ENCODE measurements at places on chromosomes 7 and 10.

DNA sequence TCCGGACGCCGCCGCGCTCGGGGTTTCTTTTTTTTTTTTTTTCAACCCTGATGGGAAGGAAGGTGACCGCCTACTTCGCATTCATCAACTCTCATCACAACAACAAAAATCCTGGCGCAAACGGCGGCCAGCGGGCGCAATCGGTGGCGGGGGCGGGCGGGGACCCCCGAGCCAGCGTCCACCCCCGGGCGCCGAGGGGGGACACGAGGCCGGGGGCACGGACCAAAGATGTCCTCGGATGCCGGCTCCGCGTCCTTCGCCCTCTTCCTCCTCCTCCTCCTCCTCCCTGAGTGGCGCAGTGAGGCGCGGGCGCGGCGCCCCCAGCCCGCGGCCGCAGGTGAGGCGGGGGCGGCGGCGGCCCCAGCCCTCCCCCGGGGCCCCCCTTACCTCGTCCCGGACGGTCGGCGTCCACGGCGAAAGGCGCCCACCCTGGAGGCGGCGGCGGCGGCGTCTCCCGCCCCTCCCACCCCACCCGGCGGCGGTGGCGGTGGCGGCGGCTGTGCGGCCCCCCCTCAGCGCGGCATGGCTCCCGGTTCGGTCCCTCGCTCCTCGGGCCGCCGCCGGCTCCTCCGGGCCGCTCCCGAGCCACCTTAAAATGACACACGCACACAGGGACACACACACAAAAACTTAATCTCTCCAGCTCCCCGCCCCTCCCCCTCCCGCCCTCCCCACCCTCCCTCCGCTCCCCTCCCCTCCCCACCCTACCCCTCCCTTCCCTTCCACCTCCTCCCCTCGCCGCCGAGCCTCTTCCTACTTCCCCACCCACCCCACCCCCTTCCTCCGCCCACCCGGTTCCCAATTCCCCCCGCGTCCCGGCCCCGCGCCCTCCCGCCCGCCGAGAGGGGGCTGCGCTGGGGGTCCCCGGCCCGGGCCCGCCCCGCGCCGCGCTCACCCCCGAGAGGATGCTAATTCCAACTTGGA is at the start of gene CTBP2:
Gene CTBP2, minus strand, starts transcription at position 632 of the 924 bp plus-strand sequence.
- no peak for DNase-seq

DNA sequence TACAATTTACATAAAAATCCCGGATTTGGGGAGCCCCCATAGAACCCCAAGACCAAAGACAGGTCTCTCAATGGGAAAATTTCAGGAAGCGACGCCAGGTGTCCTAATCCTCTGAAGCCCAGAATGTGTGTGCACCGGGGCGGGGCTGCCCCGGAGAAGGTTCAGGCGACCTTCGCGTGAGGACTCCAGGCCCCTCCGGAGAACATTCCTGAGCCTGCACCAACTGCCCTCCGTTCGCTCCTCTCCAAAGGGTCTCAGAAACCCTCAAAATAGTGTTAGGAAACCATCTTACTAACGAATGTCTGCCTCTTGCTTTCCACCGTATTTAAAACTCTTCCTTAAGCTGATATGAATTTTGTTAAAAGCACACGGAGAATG is 78.5 kb upstream of the INSIG1 start:
- DNase-seq: no peak

- no peak for DNase-seq
These were observed 250.6 kb upstream of the NPVF start for GRCh38 chr7:25478925-25479324.

- DNase-seq: no peak
These were observed 464.6 kb downstream of the POM121L12 start for GRCh38 chr7:53500076-53500475.

GRCh38 chr10:76858721-76859120 is 778.9 kb downstream of the KCNMA1 start:
- no peak for DNase-seq

- no peak for DNase-seq
These were observed 66.8 kb downstream of the MAD1L1 start for GRCh38 chr7:2165610-2166594.

DNA sequence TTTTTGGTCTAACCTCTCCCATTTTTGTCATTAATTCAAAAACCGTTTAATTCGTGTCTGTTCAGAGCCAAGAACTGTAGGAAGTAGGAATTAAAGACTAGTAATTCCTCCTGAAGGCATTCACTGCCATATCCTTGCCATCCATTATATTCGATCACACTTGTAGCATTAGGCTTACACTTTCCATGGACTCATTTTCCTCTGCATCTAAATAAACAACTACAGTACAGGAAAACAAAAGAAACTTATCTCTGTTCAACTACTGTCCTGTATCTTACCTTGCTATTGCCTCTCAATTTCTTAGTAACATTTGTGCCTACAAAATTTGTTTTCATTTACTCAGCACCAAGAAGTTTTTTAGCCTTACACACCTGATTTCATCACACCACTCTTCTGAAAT is 111.6 kb upstream of the SEMA3C start:
- no peak for DNase-seq

- no peak for DNase-seq
These were observed 164.1 kb downstream of the RPS24 start for GRCh38 chr10:78197628-78198272.

DNA sequence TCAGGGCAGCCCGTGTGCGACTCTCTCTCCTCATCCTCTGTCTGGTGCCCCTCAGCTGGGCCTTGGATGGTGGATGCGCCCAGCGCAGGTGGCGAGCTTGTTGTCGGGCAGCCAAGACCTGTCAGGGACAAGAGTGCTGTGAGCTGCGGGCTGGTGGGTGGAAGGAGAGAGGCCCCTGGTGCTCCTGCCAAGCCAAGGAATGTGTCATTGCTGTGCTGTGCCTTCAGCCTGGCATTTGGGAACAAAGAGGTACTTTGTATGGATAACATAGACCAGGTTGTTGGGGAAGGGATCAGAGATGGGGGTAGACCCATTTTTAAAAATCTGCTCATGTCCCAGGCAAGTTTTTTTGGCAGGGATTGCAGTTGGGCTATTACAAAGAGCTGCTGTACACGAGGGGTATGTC is 120.9 kb downstream of the PKD1L1 start:
- DNase-seq: no peak

DNA sequence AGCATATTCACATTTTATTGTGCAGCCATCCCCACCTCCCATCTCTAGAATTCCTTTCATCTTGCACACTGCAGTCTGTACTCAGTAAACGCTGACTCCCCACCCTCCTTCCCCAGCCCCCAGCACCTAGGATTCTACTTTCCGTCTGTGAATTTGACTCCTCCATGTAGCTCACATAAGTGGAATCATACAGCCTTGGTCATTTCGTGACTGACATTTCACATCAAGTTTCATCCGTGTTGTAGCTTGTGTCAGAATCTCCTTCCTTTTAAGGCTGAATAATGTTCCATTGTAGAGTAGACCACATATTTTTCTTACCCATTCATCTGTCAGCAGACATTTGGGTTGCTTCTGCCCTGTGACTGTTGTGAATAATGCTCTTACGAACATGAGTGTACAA is 26.2 kb upstream of the TCERG1L start:
- DNase-seq: no peak

DNA sequence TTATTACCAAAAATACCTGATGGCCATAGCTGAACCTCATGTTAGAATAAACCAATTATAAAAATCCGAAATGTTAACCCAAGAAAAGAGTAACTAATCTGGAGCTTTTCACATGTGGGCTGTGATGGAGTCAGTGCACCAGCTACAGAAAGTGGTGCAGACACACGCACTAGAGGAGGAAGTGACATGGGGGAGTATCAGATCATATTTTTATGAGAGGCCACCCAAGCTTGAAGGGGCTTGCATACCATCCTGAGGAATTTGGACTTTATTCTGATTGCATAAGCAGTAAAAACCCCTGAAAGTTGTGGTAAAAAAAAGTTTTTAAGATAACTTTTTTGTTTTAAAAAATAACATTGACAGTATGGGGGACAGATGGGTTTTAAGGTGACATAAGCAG is 1148.5 kb upstream of the CELF2 start:
- DNase-seq: no peak

DNA sequence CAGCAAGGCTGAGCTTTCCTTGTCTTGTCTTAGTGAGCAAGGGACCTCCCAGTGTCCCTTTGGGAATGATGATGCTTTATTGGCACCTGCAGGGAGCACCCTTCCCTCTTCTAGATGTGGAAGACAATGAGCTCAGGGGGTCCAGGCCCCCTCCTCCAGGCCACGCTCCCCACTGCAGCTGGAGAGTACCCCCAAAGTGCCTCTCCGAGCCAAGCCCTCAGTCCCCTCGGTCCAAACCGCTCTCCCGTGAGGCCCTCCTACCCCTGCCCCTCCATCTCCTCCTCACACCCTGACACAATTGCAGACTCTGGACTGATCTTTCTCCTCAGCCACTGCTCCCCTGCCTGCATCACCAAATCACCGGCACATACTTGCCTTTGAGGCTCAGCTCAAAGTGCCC is 16.7 kb downstream of the RBP3 start:
- DNase-seq: no peak

DNA sequence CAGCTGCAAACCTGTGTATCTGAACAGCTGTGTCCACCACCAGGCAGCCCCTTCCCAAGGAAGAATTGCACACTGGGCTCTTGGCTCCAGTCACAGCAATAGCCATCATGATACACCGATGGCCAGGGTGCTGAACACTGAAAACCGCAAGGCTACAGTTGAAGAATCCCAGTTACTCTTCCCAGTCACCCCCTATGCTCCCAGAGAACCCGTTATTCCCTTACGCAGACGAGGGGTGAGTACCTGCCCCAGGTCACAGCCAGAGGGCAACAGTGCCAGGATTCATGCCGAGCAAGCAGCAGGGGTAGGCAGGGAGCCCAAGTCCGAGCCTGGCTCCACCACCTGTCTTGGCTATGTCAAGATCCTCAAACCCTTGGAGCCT is 57.8 kb downstream of the RASGEF1A start:
- no peak for DNase-seq

GRCh38 chr10:24824124-24824523 is 100.4 kb upstream of the ARHGAP21 start:
- DNase-seq: no peak

DNA sequence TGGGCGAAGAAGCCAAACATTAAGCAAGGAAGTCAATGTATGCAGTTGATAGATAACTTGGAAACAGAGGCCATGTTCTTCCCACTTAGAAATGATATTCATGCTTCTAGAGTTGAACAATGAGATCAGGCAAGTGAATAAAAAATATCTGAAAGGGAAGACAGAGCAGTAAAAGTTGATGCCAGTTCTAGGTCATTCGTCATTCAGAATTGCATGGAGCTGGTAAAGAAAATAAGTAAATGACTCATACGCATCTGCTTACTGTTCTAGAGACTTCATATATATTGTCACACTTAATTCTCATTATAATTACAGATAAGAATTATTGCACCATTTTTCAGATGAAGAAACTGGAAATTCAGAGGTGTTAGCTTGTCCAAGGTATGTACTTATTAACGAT is 158.9 kb upstream of the FERD3L start:
- no peak for DNase-seq

DNA sequence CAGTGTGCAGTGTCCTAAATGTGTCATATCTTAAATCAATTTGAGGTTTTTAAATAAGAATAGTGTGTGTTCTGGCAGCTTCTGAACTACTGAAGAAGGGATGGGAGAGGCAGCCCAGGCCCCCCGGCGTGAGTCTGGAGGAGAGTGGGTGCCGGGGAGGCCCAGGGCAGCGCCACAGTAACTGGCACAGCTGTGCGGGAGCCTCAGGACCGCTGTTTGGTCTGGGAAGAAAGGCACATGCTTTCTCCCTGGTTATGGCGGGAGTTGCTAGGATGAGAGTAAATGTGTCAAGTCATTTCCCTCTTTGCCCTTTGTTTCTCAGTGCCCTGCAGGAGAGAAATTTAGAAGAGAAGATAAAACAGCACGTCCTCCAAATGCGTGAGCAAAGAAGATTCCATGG is 31.9 kb upstream of the PWWP2B start:
- DNase-seq: no peak

GRCh38 chr10:69576334-69577011 is 3.3 kb upstream of the NEUROG3 start:
- DNase-seq: no peak

DNA sequence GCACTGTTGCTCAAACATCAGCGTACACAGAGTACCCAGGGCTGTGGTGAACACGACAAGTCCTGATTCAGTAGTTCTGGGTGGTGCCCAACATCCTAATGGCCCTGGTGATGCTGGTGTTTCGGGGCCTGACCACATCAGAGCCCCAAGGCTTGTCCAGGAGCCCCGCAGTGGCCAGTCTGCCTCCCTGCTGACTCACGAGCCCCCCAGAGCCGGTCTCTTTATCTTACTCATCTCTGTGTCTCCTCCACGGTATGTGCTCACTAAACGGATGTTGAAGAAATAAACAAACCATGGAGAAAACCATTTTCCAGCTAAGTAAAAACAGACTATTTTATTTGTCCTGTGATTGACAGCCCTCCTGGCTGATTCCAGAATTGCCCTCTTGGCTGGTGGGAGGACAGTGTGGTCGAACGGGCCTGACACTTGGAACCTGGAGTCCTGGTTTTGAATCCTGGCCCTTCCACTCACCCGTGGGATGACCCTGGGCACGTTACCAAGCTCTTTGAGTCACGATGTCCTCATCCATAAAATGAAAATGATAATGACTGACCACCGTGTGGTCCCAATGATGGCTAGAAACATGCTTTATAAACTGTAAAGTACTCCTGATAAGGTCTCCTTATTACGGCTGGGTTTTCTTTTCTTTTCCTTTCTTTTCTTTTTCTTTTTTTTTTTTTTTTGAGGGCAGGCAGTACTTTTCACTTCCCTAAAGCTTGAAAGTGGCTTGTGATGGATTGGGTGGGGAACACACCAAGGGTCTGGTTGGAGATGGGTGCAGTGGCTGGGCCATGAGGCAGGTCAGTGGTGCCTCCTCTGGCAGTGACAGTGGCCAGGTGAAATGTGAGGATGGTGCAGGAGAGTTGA is 5.7 kb downstream of the HIP1 start:
- DNase-seq: no peak

- DNase-seq: no peak
These were observed 139.0 kb upstream of the TNS3 start for GRCh38 chr7:47720907-47721244.

- DNase-seq: no peak
These were observed 54.3 kb upstream of the KDM7A start for GRCh38 chr7:140230861-140231770.

All from caudate nucleus (tissue), 63 donors.